ENCODE measurements at places on chromosomes 1 and 21.

- no peak for DNase-seq
Measured at GRCh38 chr1:114111731-114112641, 41.7 kb downstream of the SYT6 start.

DNA sequence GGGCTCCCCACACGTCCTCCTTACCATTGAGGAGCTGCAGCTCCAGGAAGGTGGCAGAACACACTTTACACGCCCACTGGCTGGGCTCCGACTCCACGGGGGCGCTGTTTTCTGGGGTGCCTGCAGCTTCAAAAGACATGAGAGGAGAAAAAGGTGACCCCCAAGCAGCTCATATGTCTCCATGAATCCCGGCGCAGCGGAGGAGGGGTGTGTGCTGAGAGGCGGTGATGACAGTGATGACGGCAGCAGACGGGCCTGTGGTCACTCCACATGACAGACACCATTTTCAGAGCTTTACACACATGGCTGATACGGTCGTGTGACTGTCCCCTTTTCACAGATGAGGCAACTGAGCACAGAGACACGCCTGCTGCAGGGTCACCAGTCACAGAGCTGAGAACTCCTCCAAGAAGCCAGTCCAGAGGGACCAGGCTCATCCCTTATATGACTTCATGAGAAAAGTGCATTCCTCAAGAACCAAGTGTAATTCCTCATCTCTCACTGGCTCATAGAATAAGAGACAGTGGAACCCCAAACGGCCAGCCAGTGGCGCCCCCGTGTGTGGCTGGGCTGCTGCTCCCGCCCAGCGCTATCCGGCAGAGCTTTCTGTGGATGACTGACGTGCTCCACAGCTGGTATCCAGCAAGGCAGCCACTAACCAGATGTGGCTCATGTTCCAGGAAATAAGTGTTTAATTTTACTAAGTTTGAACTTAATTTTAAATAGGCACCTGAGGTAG, 31.9 kb downstream of the PRDM15 start:
- no peak for DNase-seq

DNA sequence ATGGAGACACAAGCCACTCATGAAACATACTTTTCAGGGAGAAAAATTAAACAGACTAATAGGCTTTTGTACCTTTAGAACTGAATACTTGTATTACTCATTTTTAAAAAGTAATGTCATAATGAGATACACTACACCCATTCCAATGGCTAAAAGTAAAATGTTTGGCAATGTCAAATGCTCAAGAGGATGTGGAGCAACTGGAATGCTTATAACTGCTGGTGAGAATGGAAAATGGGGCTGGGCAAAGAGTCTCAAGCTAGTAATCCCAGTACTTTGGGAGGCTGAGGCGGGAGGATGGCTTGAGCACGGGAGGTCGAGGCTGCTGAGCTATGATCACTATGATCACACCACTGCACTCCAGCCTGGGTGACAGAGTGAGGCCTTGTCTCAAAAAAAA, 86.3 kb downstream of the NKAIN1 start:
- no peak for DNase-seq

DNA sequence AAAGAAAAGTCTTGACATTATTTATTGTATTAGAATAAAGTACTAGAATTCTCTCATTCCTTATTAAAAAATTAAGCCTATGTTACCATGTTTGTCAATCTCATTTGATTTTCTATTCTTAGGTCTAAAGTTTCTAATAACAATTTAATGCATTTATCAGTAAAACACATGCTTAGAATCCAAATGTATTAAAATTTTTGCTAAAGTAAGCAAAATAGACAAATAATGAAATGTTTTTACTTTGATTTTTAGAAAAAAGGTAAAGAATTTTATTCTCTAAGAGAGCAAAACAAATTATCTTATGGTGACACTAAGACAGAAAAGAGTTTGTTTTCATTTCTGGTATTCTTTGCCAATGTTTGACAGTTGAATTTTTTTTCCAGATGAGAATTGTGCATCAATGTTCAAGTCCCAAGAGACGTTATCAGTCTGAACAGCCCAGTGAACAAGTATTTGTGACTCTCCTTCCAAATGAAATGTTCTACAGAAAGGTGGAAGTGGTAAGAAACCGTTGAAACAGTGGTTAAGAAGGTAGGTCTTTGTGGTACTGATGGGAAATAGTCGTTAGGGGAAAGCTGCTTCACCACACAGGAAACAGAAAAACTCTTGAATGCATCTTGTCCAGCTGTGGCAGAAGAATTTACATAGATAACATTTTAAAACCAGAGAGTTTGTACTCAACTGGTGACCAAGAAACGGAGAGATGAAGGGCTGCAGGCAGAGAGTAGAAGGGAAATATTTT, 402.5 kb downstream of the PTPRC start:
- DNase-seq, result no peak

DNA sequence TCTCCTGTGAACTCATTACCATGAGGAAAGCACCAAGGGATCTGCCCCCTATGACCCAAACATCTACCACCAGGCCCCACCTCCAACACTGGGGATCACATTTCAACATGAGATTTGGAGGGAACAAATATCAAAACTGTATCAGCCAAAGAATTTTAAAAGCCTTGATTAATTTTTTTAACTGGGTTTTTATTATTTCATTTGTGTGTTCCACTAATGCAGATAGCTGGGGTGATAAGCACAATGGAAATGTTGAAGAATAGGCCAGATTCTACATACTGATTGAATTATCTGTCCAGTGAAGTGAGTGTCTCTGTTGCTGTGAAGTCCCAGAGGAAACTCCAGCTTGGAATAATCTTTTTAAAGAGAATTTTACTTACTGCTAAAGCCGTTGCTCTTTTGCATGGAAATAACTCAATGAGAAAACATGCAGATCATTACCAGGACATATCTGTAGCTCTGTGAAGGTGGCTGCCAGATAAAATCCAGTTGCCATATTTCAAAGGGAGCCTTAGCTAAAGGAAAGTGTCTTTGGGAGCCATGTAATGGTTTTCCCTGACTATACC, 44.4 kb upstream of the DHCR24 start:
- DNase-seq, result no peak

DNA sequence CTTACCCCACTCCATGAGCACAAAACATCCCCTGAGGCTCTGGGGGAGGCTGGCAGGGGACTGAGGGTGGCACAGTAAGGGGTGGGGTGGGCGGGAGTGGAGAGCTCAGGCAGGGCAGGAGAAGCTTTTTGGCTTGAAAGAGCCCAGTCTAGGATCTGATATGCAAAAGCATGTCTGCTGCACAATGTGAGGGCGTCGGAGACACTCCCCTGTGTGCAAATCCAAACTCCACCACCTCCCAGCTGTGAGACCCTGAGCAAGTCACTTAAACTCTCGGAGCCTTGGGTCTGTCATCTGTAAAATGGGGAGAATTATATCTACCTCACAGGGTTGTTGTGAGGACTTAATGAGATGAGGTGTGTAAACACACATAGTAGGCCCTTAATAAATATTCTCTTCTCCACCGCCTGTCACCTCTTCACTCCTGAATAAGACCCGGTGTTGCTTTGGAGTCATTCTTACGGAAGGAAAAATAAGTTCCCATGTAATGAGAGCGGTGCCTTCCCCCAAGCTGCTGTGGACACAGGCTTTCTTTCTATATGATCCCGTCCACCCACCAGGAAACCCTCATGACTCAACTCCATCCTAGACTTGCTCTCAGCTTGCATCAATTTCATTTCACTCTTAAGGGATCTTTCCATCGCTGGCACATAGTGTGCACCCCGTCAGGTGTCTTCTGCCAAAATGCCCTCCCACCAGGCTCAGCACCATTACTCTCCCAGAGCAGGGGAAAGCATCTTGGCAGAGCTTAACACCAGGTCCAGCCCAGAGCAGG, 12.5 kb downstream of the KCNN3 start:
- no peak for DNase-seq

- no peak for DNase-seq
Measured at GRCh38 chr1:71908303-71908702, 374.0 kb downstream of the NEGR1 start.

- peak; percentile 10 for DNase-seq
Measured at GRCh38 chr1:89525169-89525855, 683 bp downstream of the LRRC8B start.

DNA sequence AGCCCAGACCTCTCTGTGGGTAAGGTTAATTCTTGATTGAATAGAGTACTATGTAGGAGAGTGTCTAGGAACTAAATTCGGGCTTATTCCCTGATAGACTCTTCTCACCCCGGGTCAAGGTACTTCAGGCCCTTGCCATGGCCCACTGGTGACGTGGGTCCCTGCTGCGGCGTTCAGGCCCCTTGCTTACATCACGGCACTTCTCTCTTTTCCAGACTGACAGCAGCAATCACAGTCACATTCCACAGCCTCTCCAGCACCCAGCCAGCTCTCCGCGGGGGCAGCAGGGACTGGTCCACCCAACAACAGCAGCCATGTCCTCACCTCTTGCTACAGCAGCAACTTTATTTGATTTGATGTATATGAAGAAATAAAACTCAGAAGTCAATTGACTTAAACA, 401.2 kb upstream of the VAMP3 start:
- no peak for DNase-seq

GRCh38 chr1:43521078-43521477, 9.6 kb upstream of the PTPRF start:
- no peak for DNase-seq

GRCh38 chr21:33858667-33859372, 56.8 kb downstream of the ATP5PO start:
- DNase-seq, result no peak

DNA sequence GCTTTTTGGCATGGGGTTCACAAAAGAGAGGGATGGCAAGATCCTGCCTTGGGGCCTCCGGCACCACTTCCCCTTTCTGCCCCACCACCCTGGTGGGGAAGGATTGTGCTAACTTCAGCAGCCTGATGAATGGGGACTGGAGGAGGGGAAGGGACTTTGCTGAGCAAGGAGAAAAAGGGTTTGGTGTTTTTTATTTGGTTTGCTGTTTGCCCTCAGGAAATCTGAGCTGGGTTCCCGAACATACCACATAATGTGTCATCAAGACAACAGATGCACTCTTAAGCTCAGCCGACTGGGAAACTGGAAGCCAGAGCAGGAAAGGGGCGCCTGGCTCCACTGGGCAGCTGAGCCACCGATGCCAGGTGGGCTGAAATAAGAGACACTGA, 19.8 kb downstream of the OLFML2B start:
- no peak for DNase-seq

GRCh38 chr1:184881941-184882913, 92.1 kb downstream of the NIBAN1 start:
- DNase-seq, result no peak

GRCh38 chr1:84298684-84299535, 2.6 kb upstream of the SAMD13 start:
- peak; percentile 2 for DNase-seq

DNA sequence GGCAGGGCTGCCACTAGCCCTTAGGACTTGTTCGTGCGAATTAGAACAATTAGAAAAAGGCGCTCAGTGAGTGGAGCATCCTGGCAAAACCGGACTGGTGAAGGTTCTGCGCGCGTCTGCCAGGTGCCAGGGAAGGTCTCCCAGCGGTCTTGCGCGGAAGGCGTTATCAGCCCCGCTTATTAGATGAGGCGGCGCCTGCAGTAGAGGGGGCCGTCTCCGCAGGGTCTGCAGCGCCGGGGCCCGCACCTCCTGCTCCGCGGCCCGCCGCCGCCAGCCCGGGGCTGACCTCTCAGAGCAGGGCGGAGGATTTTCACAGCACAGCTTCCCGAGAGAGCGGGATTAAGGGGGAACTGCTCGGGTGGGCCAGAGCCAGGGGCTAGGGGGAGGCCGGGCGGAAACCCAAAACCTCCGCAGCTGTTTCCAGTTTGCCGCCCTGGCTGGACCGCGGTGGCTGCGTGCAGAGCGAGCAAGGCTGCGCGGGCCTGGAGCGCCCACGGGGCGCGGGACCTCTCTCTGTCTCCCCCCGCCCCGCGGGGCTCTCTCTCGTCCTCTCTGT, 155.2 kb downstream of the FOXD2 start:
- no peak for DNase-seq

- DNase-seq, result no peak
Measured at GRCh38 chr1:83055391-83056170, 943.4 kb downstream of the TTLL7 start.

DNA sequence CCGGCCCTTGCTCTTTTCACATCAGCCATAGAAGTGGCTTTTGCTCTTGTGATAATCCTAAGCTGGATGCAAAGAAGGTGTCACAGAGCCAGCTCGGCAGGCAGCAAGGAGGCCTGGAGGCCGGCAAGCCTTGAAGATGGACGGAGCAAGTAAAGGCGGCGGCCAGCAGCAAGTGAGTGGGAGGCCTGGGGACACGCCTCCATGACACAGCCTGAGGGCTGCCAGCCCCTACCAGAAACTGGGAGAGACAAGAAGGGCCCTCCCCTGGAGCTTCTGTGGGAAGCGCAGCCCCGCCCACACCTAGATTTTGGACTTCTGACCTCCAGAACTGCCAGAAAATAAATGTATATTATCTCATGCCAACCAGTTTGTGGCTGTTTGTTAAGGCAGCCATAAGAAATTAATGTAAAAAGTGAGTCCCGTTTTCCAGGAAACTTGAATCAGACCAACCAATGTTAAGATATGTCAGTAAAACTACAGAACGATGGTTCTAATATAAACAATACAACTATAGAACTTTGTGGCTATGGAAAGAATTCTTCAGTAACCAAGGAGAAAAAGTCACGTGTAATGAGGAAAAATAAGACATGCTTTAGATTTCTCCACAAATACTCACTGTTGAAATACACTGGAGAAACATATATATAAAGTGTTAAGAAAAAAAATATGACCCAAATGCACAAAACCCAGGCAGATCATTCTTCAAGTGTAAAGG, 49.9 kb downstream of the BACE2 start:
- DNase-seq, result no peak

GRCh38 chr1:213982672-213983492, 4.9 kb upstream of the PROX1 start:
- no peak for DNase-seq

GRCh38 chr1:205610036-205610435, 21.8 kb downstream of the ELK4 start:
- DNase-seq, result no peak

GRCh38 chr1:236275061-236275460, 6.7 kb downstream of the ERO1B start:
- DNase-seq, result no peak

DNA sequence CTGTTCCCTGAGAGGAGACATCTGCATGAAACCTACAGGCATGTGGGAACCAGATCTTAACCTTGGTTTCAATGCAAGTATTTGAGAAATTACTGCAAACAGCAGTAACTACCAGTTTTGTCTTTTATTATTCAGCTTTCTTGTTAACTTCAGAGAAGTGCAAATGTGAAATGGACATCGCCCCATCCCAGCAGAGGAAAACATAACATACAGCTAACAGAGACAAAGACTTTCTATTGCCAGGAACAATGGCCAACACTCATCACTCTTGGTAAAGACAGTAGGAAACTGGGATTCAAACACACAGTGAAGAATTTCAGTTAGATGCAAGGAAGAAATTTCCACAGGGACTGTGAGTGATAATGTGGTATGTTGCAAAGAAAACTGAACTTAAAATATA, 115.1 kb downstream of the SLC30A10 start:
- no peak for DNase-seq

- DNase-seq, result no peak
Measured at GRCh38 chr1:208899438-208899837, 655.3 kb upstream of the PLXNA2 start.

- no peak for DNase-seq
Measured at GRCh38 chr1:91583326-91583755, 82.7 kb downstream of the CDC7 start.

- no peak for DNase-seq
Measured at GRCh38 chr1:165560883-165561656, 17.3 kb downstream of the LRRC52 start.

- no peak for DNase-seq
Measured at GRCh38 chr1:64865105-64865757, 101.1 kb downstream of the JAK1 start.

- no peak for DNase-seq
Measured at GRCh38 chr1:41242342-41243078, 404 bp upstream of the SCMH1 start.
